Tibial nerve (tissue), 4 donors: ENCODE measurements at places on chromosomes 6 and 20. TPM values are rescaled to one million over a fixed set of nuclear protein-coding genes. Genes with fewer than 3 reads are reported as not detected.
A peak's percentile ranks its signal among the peaks of the same experiment; 100 is the strongest.

The MAS1 gene
- not detected for total RNA-seq

The C6orf141 gene
- total RNA-seq: 0.90 TPM

The C20orf96 gene
- 3.5 TPM for total RNA-seq

The RHAG gene
- 1.7 TPM for total RNA-seq

The SAMD10 gene
- 2.4 TPM for total RNA-seq

The AKAP12 gene
- total RNA-seq: 244 TPM

The BIRC7 gene
- 37.4 TPM for total RNA-seq

The FIG4 gene
- 11.4 TPM for total RNA-seq

- H3K4me3 ChIP-seq: no peak overlapping the region
- H3K4me1 ChIP-seq: no peaks in the 10 kb centered on the region
- H3K27ac ChIP-seq: no peak overlapping the region
- H3K27me3 ChIP-seq: no peaks in the 10 kb centered on the region
- DNase-seq: no peak
- no peaks in the 10 kb centered on the region for H3K36me3 ChIP-seq
Observed at GRCh38 chr6:23568292-23568691, 557.7 kb upstream of the NRSN1 start.

GRCh38 chr6:97705568-97705967, 422.6 kb upstream of the MMS22L start:
- DNase-seq: no peak
- H3K36me3 ChIP-seq: no peaks in the 10 kb centered on the region
- no peaks in the 10 kb centered on the region for H3K27me3 ChIP-seq
- no peak overlapping the region for H3K4me3 ChIP-seq

- no peak overlapping the region for H3K4me3 ChIP-seq
- no peaks in the 10 kb centered on the region for H3K4me1 ChIP-seq
- no peaks in the 10 kb centered on the region for H3K36me3 ChIP-seq
- DNase-seq: no peak
- no peaks in the 10 kb centered on the region for H3K27me3 ChIP-seq
- H3K27ac ChIP-seq: no peak overlapping the region
Observed at GRCh38 chr6:24274441-24275083, 83.3 kb downstream of the DCDC2 start.

GRCh38 chr6:156718647-156719394, 58.4 kb upstream of the ARID1B start:
- DNase-seq: no peak
- no peak overlapping the region for H3K4me3 ChIP-seq

DNA sequence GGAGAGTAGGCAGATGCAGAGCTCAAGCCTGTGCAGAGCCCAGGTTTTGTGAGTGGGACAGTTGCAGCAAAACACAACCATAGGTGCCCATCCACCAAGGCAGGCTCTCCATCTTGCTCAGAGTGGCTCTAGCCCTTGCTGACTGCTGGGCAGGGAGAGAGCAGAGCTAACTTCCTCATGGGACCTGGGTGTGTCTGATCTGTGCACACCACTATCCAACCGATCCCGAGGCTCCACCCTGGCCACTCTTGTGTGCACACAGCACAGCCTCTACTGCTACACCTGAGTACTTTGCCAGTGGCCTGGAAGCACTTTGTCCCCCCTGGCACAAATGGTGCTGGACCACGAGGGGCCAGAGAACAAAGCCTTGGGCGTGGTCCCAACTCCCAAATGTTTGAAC, 7.9 kb upstream of the DEFB125 start:
- no peaks in the 10 kb centered on the region for H3K27me3 ChIP-seq
- no peak overlapping the region for H3K4me3 ChIP-seq
- DNase-seq: no peak
- no peaks in the 10 kb centered on the region for H3K4me1 ChIP-seq
- no peaks in the 10 kb centered on the region for H3K36me3 ChIP-seq

GRCh38 chr20:50844430-50845100, 49.7 kb downstream of the BCAS4 start:
- DNase-seq: no peak
- no peaks in the 10 kb centered on the region for H3K36me3 ChIP-seq
- peaks cover 5% of the 10 kb centered on the region for H3K4me1 ChIP-seq
- no peak overlapping the region for H3K4me3 ChIP-seq
- H3K27ac ChIP-seq: no peak overlapping the region
- H3K27me3 ChIP-seq: no peaks in the 10 kb centered on the region

DNA sequence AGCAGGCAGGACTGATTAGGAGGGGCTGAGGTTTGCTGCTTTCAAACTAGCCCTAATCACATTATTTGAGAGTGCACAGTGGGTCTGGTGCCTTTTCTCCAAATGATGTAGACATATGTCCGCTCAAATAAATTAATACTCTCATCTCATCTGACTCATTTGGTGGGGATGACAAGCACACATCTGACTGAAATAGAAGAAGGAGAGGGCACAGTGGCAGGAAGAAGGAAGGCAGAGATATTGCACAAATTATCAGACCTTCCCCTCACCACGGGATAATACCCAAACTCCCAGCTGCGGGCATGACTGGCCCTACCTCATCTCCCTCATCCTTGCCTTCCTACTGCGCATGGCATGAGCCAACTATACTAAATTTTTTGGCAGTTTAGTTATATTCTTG, 33.9 kb upstream of the TNFRSF21 start:
- no peak overlapping the region for H3K4me3 ChIP-seq
- H3K4me1 ChIP-seq: no peaks in the 10 kb centered on the region
- no peaks in the 10 kb centered on the region for H3K27me3 ChIP-seq
- H3K36me3 ChIP-seq: no peaks in the 10 kb centered on the region
- no peak overlapping the region for H3K27ac ChIP-seq

- no peak overlapping the region for H3K4me3 ChIP-seq
- H3K36me3 ChIP-seq: no peaks in the 10 kb centered on the region
- H3K27me3 ChIP-seq: no peaks in the 10 kb centered on the region
Observed at GRCh38 chr20:22675341-22675740, 91.0 kb upstream of the FOXA2 start.

GRCh38 chr20:62031462-62032092, 34.1 kb downstream of the TAF4 start:
- H3K27ac ChIP-seq: no peak overlapping the region
- no peaks in the 10 kb centered on the region for H3K36me3 ChIP-seq
- H3K4me3 ChIP-seq: no peak overlapping the region
- DNase-seq: no peak
- no peaks in the 10 kb centered on the region for H3K27me3 ChIP-seq
- no peaks in the 10 kb centered on the region for H3K4me1 ChIP-seq

DNA sequence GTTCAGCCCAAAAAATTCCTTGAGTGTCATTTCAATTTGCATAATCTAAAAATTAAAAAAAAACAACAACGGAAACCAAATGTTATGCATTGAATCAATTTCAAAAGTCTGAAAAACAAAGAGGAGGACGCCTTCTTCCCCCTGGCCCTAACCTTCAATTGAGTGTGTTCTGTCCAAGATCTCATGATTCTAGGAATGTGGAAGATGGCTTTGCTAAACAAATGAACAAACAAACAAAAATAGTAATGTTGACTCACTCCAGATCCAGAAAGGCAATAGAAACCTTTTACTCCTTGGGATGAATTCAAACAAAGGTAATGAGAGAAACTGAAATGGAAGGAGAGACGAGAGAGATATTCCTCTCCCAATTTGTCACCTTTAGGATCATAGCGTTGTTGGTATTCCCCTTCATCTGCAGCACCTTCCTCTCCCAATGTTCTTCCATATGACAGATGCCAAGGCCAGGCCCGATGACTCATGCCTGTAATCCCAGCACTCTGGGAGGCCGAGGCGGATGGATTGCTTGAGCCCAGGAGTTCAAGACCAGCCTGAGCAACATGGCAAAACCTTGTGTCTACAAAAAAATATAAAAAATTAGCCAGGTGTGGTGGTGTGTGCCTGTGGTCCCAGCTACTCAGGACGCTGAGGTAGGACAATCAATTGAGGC, 109.2 kb upstream of the ADGRF1 start:
- no peak for DNase-seq
- no peak overlapping the region for H3K4me3 ChIP-seq
- H3K36me3 ChIP-seq: no peaks in the 10 kb centered on the region
- H3K27ac ChIP-seq: no peak overlapping the region

GRCh38 chr6:155782739-155783459, 327.3 kb upstream of the NOX3 start:
- H3K36me3 ChIP-seq: no peaks in the 10 kb centered on the region
- no peaks in the 10 kb centered on the region for H3K27me3 ChIP-seq
- H3K4me1 ChIP-seq: no peaks in the 10 kb centered on the region
- no peak overlapping the region for H3K4me3 ChIP-seq
- DNase-seq: no peak

DNA sequence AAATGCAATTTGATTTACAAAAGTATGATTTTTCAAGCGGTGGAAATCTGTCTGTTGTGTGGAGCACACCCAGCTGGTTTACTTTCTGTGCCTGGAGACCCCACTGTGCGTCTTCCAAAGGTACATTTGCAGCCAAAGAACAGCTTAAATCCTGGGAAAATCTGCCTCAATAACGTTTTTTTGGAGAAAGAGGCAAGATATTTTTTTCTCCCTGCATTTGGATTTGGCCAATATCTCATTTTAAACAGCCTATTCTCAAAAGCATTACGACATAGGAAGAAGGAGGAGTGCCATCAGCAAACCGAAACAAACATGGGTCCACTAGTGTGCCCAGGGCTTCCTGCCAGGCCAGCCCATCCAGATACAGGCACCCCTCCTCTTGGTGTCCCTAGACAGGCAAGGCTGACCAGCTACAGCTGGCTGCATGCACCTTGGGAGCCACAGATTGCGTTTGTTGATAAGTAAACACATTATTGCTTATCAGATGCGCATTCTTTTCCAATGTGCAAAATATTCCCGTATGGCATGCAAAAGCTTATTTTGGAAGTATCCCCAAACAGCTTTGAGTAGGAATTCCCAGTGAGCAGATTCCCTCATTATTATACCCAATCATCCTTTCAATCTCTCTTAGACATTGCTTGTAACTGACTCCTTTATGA, 184.5 kb upstream of the MARCKS start:
- no peaks in the 10 kb centered on the region for H3K36me3 ChIP-seq
- H3K27ac ChIP-seq: peak overlapping the region; percentile 87
- DNase-seq: peak; percentile 49
- peaks cover 53% of the 10 kb centered on the region for H3K4me1 ChIP-seq

GRCh38 chr6:152301021-152301764, 336.0 kb downstream of the SYNE1 start:
- H3K27me3 ChIP-seq: no peaks in the 10 kb centered on the region
- no peaks in the 10 kb centered on the region for H3K4me1 ChIP-seq
- no peak for DNase-seq
- H3K27ac ChIP-seq: peak overlapping the region; percentile 92

- no peaks in the 10 kb centered on the region for H3K4me1 ChIP-seq
- H3K36me3 ChIP-seq: no peaks in the 10 kb centered on the region
- no peaks in the 10 kb centered on the region for H3K27me3 ChIP-seq
- no peak overlapping the region for H3K4me3 ChIP-seq
- DNase-seq: peak; percentile 85
Observed at GRCh38 chr20:43537921-43538877, 20.6 kb upstream of the SGK2 start.

GRCh38 chr20:8360035-8360434, 228.0 kb downstream of the PLCB1 start:
- H3K4me3 ChIP-seq: no peak overlapping the region
- no peaks in the 10 kb centered on the region for H3K36me3 ChIP-seq
- no peaks in the 10 kb centered on the region for H3K27me3 ChIP-seq
- no peak for DNase-seq
- H3K27ac ChIP-seq: no peak overlapping the region
- peaks cover 6% of the 10 kb centered on the region for H3K4me1 ChIP-seq

GRCh38 chr6:2158596-2159271, 86.7 kb downstream of the GMDS start:
- H3K4me3 ChIP-seq: no peak overlapping the region
- H3K27me3 ChIP-seq: no peaks in the 10 kb centered on the region
- DNase-seq: no peak
- no peaks in the 10 kb centered on the region for H3K4me1 ChIP-seq
- H3K36me3 ChIP-seq: no peaks in the 10 kb centered on the region
- H3K27ac ChIP-seq: no peak overlapping the region
